ENCODE measurements at places on chromosomes 7 and 10.

- DNase-seq = no peak
Measured at GRCh38 chr10:15482156-15482555, 111.1 kb upstream of the FAM171A1 start.

DNA sequence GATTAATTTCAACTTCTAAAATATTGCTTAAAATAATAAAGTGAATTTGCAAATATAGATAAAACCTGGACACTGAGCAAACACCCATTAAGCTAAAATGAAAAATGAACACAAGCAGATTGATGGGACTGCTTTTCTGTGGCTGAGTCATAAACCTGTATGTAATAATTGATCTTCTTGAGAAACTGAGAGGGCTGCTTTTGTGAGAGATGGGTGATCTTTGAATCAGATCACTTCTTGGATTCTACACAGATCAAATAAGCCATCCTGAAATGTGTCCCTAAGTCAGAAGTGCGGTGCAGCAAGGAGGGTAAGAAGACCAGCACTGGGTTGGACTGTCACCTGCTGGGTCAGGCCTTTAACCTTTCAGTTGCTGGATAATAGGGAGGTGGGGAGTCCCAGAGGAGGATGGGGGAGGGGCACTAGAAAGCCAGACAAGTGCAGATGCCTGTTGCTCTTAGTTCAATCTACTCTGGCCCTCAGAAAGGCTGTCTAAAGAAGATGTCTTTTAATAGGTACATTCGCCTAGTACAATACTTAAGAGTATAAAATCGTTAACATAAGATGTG, 178.2 kb upstream of the NAMPT start:
- DNase-seq = no peak

- peak; percentile 31 for DNase-seq
Measured at GRCh38 chr7:109836016-109836415, 1254.9 kb upstream of the LRRN3 start.

- peak; percentile 7 for DNase-seq
Measured at GRCh38 chr10:2839081-2839725, 228.1 kb upstream of the PFKP start.

GRCh38 chr7:23016345-23017253, 2.7 kb upstream of the HYCC1 start:
- no peak for DNase-seq

DNA sequence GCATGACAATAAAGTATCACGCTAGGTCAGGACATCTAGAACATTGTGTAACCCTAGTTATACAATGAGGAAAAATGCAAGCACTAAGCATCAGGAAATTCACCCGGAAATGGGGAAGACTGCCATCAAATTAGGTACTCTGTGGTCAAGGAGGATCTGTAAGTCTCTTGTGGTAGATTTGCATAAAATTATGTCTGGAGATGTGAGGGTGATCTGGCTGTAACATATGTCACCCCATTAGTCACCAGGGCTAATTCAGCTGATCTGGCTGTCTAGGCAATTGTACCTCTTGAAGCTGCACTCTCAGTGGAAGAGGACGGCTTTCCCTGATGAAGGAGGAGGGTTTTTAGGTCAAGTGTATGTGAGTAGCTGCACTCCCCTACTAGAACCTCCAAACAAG, 14.8 kb downstream of the AKR1D1 start:
- DNase-seq = no peak

GRCh38 chr7:17158261-17158660, 140.2 kb upstream of the AHR start:
- DNase-seq = no peak

GRCh38 chr7:89029864-89030263, 234.3 kb upstream of the TEX47 start:
- DNase-seq = peak; percentile 75

DNA sequence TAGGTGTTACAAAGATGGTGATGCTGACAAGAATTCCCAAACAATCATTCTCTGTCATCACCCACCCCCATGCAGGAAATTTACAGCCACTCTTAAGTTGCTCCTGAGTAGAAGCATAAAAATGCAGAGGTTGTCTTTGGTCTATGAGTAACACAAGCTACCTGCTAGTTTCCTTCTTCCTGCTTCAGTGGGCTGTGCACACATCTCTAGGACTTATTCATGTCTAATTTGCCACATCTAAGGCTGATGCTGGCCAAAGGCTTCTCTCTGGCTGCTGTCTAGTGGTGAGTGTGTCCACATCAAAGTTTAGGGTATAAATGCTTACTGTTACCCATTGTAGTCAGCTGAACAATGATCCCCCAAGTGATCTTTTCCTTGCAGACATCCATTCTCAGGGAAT, 662.5 kb downstream of the TYW1 start:
- DNase-seq = no peak

DNA sequence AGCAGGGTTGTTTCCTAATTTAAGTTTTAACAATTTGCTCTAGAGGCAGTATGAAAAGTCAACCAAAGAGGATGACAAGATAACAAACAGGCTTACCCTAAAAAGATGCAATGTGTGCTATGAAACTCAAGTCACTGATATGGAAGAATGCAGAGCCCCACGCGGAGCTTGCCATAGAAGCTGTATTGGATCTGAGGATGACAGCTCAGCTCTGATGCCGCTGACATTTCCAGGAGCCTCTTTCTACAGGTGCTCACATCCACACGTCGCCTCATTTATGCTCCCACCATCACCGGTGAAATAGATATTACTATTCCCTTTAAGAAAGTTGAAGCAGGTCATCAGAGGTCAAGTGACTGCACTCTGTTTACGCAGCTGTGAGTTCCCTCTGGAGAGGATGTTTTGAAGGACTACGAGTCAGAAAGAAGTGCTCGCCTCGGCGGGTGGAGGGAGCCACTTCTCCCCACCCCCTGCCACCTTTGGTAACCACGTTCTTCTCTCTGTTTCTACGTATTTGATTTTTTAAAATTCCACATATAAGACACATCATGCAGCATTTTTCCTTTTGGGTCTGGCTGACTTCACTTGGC, 275.4 kb downstream of the GLRX3 start:
- no peak for DNase-seq

- DNase-seq = no peak
Measured at GRCh38 chr7:138542183-138542582, 82.1 kb downstream of the TRIM24 start.

All from astrocyte of the hippocampus (primary cell).